Kasumi-1 (cell line): ENCODE measurements at places on chromosomes 12 and 14.

GRCh38 chr12:72012874-72013273 is 74.2 kb downstream of the TPH2 start:
- DNase-seq = no peak

- DNase-seq = no peak
Observed at GRCh38 chr12:127621366-127621765, 645.6 kb upstream of the TMEM132C start.

GRCh38 chr14:59511916-59512575 is 27.7 kb downstream of the JKAMP start:
- no peak for DNase-seq

- DNase-seq = no peak
Observed at GRCh38 chr12:4289998-4290790, 16.6 kb downstream of the CCND2 start.

DNA sequence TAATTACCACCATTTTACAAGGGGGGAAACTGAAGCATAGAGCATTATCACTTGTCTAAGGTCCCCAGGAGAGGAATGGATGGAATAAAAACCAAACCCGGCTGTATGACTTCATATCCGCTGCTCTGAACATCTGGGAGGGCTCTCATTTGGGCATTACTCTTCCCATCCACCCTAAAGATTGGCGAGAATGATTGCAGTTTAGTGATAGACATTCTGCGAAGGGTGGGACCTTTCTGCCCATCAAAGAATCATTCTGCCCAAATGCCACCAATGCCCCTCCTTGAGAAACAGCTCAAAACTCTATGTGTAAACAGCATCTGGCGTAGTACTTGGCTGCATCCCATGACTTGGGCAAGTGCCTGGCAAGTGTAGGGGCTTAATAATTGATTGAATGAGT is 11.6 kb downstream of the CHST11 start:
- DNase-seq = no peak

DNA sequence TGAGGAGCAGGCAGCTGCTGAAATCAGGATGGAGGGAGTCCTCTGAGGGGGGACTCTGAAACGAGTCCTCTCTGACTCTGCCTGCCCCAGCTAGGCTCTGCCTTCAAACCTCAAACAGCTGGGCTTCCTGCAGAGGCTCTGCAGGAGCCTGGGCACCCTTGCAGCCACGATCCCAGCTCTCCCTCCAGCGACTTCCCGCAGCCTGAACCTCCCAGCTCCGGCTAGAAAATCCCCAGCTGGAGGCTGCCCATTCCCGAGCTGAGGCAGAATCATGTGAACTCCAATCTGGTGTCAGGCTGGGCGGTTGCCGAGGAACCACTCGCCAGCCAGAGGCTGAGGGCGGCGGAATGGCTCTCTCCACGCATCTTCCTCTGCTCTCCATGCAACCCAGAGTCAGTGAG is at the start of gene GPR68:
TSS of gene GPR68 (minus strand) at position 204 of the 401 bp plus-strand sequence. CDS start 9,654 bp downstream, outside the sequence.
- DNase-seq = peak; percentile 74
